ENCODE measurements at places on chromosomes 5 and 9.

- DNase-seq, result no peak
Measured at GRCh38 chr9:88197016-88197415, 58.7 kb upstream of the SPATA31C2 start.

DNA sequence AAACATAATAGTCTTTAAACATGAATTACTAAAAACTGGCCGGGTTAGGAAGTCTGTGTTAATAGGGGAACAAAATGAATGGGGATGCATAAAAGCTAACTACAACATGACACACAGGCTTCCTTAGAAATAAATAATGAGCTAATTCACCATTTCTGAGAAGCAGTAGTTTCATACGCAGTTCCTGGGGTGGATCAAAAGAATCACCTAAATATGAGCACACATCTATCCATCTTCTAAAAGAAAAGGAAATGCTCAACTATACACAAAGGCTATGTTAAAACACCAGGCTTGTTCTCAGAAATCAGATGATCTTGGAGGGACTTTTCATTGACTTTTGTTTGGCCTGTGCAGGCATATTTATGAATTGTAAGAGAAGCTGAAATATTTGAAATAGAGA, 373.0 kb downstream of the ARRDC3 start:
- DNase-seq, result no peak

DNA sequence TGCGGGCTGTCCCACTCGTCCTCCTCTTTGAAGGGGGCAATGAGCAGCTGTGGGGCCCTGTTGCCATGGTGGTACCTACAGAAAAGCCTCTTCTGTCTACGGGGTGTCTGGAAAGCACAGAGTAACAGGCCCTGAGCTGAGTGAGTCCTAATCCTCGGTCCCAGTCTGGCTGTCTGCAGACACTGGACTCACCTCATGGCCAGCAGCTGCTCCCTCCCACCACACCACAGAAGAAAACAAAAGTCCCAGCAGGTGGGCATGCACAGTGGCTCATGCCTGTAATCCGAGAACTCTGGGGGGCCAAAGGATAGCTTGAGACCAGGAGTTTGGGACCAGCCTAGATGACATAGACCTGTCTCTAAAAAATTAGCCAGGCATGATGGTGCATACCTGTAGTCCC, 19.9 kb downstream of the P4HA2 start:
- no peak for DNase-seq

- no peak for DNase-seq
Measured at GRCh38 chr5:72183101-72183520, 75.8 kb downstream of the MAP1B start.

- DNase-seq, result no peak
Measured at GRCh38 chr5:76125346-76125745, 42.2 kb downstream of the SV2C start.

- no peak for DNase-seq
Measured at GRCh38 chr5:9173281-9174048, 372.4 kb downstream of the SEMA5A start.

DNA sequence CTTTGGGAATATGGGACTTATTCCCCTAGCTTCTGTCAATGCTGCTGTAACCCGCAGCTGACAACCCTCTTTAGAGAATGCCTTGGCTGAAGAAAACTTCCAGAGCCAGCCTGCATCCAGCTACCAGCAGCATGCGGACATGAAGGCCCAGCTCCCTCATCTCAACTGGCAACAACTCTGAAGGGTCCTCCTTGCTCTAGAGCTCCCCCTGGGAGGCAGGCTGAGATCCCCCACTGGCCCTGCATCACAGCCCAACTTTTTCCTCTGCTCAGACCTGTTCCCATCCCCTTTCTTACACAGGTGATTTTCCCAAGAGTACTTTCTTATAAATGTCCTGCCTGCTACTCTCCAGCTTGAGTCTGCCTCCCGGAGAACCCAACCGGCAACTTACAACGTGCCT, 18.7 kb upstream of the WNT8A start:
- DNase-seq, result no peak

Data from head of caudate nucleus (tissue), 42 donors.